Hindlimb muscle (tissue), 1 donor: ENCODE measurements at places on chromosomes 13 and 19. TPM values are rescaled to one million over a fixed set of nuclear protein-coding genes. Genes with fewer than 3 reads are reported as not detected.

- no peak for DNase-seq
Measured at GRCh38 chr19:43731846-43732245, 16.0 kb downstream of the IRGC start.

- no peak for DNase-seq
Measured at GRCh38 chr13:60080850-60081249, 82.9 kb downstream of the DIAPH3 start.

DNA sequence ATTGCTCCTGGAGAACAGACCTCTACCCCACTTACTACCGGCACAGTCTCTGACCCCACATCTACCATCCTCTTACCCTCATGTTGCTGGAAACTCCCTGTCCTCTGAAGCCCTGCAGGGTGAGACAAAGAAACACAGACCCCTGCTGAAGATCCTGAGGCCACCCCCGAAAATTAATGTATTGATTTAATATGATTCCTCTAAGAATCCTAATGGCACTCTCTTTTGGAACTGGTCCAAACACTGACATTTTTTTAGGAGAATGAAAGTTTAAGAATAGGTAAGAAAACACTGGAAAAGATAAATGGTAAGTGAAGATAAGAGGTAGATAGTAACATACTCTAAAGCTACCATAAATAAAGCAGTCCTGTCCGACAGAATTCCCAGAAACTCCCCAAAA is 5.3 kb downstream of the DMKN start:
- DNase-seq: no peak

- DNase-seq: no peak
Measured at GRCh38 chr13:68976287-68976686, 1131.3 kb upstream of the ATXN8OS start.

DNA sequence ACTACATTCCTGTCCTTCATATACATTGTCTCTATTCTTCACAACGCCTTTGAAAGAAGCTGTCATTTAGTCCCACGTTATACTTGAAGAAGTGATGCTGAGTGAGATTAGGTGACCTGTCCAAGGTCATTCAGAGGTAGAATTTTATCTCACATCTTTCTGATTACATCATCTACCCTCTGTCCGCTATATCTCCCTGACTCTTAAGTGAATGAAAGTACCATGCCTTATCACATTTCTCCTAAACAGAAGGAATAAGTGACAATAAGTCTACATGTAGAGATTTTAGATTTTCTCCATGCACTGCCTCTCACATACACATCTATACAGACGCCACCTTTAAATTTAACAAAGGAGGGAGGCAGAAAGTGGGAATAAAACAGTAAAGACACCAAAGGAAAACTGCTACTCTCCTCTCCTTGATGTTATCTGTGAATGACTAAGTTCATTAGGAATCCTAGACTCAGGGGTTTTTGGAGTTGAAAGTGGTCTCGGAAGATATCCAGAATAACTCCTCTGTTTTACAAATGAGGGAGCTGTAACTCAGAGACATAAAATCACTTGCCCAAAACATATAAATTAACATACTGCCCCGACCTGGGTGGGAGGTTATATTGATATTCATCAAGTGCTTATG is 4.9 kb upstream of the CLDN10 start:
- DNase-seq: no peak

GRCh38 chr19:58035863-58036262 is 2.0 kb downstream of the ZSCAN1 start:
- no peak for DNase-seq

- no peak for DNase-seq
Measured at GRCh38 chr13:72820156-72820897, 38.4 kb downstream of the PIBF1 start.

DNA sequence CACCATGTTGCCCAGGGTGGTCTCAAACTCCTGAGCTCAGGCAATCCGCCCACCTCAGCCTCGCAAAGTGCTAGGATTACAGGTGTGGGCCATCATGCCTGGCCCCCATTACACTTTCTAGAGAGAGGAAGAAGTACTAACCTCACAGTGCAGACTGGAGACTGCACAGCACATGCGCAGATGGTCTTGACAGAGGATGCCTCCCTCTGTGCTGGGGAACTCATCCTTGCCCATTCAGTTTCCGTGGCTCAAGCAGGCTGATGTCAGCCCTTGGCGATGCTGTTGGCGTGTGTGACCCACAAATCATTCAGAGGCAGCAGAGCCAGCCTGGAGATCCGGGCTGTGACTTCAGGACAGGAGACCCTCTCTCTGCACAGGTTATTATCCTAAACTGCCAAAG is 14.6 kb upstream of the FFAR2 start:
- no peak for DNase-seq

DNA sequence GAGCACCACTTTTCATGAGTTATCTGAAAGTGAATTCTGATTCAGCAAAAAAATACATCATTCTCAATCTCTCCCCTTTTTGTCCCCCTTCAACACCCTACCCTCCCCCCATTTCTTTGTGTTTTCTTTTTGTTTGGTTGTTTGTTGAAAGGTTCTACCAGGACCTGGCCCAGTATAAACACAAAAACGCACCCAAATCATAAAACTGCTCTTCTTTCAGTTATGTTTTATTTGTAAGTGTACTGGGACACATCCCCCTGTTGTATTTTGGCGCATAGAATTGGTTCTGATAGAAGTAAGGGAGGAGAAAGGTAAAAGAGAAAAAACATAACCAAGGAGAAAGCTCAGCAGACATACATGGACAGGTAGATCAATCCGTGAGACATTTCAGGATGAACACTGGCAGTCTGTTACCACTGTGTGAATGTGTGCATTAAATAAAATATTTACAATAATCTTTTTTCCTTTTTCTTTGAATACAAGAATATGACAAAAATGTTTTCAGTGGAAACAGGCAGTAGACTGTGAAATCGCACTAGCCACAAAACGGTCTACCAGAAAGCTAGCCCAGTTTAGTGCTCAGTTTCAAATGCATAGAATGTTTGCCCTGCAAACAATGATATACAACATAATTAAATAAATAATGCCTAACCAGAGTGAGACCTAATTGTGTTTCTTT is 4.2 kb downstream of the POU4F1 start:
- DNase-seq: no peak

GRCh38 chr19:33467851-33468250 is 53.7 kb downstream of the PEPD start:
- no peak for DNase-seq

GRCh38 chr13:44664308-44664707 is 88.2 kb upstream of the TSC22D1 start:
- no peak for DNase-seq

- no peak for DNase-seq
Measured at GRCh38 chr19:2076526-2076944, 19.6 kb downstream of the MOB3A start.

GRCh38 chr13:59392328-59392727 is 771.4 kb downstream of the DIAPH3 start:
- no peak for DNase-seq

GRCh38 chr13:92842145-92842544 is 384.5 kb upstream of the GPC6 start:
- DNase-seq: peak; percentile 31

DNA sequence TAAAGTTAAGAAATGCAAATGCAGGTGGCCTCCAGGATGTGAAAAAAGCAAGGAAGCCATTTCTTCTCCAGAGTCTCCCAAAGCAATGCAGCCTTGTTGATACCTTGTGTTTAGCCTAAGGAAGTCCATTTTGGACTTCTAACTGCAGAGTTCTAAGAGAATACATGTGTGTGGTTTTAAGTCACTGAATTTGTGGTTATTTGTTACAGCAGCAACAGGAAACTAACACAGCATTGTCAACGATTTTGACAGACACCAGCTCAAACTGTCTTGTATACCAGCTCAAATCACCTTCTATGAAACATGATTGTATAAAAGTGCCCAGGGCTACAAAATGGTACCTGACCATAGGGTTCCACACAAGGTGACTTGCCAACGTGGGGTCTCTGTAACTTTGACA is 151.4 kb downstream of the NALCN start:
- no peak for DNase-seq

DNA sequence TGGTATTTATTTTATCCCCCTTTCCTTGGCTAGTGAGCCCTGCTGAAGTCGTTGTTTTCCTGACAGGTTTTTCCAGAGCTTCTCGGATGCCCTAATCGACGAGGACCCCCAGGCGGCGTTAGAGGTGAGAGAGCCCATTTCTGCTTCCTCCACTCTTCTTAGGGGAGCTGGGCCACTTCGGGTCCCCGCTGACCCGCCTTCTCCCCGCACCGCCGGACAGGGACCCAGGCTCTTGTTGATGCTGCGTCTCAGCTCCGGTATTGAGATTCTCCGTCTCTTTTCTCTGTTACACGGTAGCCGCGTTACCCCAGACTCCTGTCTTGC is 306 bp downstream of the SUGT1 start:
- DNase-seq: no peak

DNA sequence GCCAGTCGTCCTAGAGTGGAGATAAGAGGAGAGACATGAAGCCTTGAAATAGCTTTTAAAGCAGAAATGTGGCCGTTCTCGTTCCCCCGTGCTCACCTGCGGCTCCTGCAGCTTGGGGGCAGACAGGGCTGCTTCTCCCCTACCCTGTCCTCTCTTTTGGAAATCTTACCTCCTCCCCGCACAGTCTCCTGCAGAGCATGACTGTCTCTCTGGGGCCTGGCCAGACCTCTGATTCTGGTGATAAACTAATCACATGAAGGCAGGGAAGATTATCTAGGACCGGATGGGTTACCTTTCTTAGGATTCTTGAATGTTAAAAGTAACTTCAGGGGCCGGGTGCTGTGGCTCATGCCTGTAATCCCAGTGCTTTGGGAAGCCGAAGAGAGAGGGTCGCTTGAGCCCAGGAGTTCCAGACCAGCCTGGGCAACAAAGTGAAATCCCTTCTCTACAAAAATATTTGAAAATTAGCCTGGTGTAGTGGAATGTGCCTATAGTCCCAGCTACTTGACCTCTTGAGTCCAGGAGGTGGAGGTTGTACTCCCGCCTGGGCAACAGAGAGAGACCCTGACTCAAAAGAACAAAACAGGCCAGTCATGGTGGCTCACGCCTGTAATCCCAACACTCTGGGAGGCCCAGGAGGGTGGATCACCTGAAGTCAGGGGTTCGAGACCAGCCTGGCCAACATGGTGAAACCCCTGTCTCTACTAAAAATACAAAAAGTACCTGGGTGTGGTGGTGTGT is 8.1 kb downstream of the CEBPA start:
- DNase-seq: no peak

- peak; percentile 57 for DNase-seq
Measured at GRCh38 chr19:18809149-18809868, 18.2 kb upstream of the COMP start.

GRCh38 chr19:48867123-48867745 is 1.2 kb downstream of the PLEKHA4 start:
- peak; percentile 52 for DNase-seq

DNA sequence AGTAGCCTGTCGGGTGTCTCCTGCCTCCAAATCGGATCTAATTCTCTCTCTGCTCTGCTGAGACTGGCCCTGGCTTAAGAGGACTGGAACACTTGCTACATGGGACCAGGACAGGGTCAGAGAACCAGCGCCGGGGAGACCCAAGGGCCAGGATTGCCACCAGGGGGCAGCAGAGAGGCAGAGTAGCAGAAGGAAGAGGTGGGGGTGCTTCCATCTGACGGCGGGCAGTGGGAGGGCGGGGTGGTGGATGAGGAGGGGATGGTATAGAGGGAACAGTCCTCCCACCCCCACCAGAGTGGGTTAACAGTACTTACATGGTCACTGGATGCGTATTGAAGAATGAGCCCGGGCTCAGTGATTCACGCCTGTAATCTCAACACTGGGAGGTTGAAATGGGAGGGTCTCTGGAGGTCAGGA is 11.9 kb downstream of the SELENOW start:
- DNase-seq: no peak

DNA sequence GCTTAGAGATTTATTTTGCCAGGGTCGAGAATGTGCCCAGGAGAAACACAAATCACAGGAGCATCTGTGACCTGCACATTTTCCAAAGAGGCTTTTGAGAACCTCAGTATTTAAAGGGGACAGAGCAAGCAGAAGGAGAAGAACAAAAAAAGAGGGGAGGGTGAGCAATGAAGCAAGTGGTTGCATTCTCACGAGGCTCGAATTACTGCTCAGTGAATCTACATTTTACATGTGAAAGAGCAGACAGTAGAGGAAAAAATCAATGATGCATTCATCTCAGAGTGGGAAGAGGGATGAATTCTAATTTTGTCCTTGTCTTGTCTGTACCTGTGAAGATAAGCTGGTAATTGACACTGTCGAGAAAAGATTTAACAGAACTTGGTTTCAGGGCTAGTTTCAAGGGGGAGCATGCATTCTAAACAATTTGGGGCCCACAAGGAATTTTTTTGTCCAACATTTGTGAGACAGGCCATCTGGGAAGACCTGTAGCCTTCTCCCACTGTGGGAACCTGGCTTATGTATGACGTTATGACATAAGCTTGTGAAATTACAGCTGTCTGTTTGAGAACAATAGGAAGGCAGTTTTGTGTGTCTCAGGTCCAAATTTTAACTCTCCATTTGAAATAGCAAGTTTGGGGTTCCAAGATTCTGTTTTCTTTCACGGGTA is 855.1 kb downstream of the SLITRK5 start:
- no peak for DNase-seq

DNA sequence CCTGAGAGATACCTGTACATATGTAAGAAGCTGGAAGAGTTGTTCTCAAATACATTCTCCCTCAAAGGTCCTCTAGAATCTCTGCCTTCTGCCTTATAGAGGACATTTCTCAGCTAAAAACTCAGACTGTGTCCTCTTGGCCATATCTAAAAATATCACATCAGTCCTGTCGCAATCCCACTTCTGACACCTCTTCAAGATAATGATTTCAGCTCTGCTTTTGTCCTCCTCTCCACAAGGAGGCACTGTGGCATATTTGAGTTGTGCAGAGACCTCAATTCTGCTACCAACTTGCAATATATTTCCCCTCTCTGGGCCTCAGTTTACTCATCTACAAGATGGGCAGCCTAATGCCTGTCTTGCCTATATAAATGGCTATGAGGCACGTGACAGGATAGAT is 16.6 kb downstream of the ADAMTS10 start:
- DNase-seq: no peak

- DNase-seq: no peak
Measured at GRCh38 chr13:111368091-111368490, 47.6 kb downstream of the TEX29 start.

DNA sequence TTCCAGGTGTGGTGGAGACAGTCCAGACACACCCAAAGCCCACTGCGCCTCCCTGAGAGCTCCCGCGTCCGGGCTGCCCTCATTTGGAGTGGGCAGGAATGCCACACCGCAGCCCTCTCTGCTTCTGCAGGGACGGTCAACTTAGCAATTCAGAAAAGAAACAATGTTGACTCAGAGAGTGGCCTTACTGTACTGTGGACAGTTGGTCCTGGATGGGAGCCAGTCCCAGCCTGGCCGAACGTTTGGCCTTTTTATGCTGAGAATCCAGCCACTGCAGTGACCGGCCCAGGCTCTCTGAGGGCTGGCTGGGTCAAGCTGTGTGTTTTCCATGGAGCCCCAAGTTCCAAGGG is 7.2 kb downstream of the GAS6 start:
- no peak for DNase-seq

- DNase-seq: no peak
Measured at GRCh38 chr13:59374691-59375090, 789.0 kb downstream of the DIAPH3 start.

The SHISA7 gene
- 0.18 TPM for polyA plus RNA-seq

The ZNF221 gene
- 3.0 TPM for polyA plus RNA-seq

The CACNG8 gene
- polyA plus RNA-seq: 1.1 TPM

The HCST gene
- polyA plus RNA-seq: 8.3 TPM

The PRSS57 gene
- polyA plus RNA-seq: 0.32 TPM

The CEACAM8 gene
- polyA plus RNA-seq: 0.09 TPM

The KIR3DL2 gene
- not detected for polyA plus RNA-seq

The ZNF331 gene
- polyA plus RNA-seq: 12.8 TPM

The PLIN5 gene
- 4.3 TPM for polyA plus RNA-seq

The PRRG2 gene
- 0.18 TPM for polyA plus RNA-seq

The ZNF175 gene
- polyA plus RNA-seq: 6.6 TPM

The DMPK gene
- 399 TPM for polyA plus RNA-seq

The NEK3 gene
- polyA plus RNA-seq: 20.0 TPM

The SMAD9 gene
- 17.2 TPM for polyA plus RNA-seq
